ENCODE measurements at places on chromosomes 5 and 9.

- no peak for DNase-seq
Measured at GRCh38 chr5:113660706-113661250, 147.3 kb downstream of the YTHDC2 start.

DNA sequence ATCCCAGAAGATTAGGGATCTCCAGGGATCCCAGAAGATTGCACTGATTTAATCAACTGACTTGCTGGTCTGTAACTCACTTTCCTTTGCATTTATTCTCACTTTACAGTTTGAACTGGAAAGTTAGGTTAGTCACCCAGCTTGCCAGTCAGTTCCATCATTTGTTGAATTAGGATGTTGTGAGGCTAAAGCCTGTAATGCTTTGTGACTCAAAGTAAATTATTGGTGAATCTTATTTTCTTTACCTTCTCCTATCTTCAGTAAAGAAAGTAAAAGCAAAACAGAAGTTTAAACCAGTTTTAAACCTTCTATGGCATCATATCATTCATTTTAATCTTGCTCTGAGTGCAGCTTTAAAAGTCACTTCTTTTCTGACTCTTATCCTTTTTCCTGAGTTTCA lies 85.8 kb downstream of the SLC44A1 start:
- DNase-seq: no peak

GRCh38 chr9:28820741-28821140 lies 1247.5 kb upstream of the C9orf72 start:
- no peak for DNase-seq

- DNase-seq: no peak
Measured at GRCh38 chr5:89071101-89071940, 188.3 kb upstream of the MEF2C start.

GRCh38 chr5:53549792-53550191 lies 10.6 kb upstream of the NDUFS4 start:
- no peak for DNase-seq

GRCh38 chr5:33046091-33046490 lies 335.0 kb downstream of the NPR3 start:
- no peak for DNase-seq

- DNase-seq: no peak
Measured at GRCh38 chr5:55657443-55657842, 54.7 kb downstream of the SLC38A9 start.

GRCh38 chr5:139797335-139797734 lies 1.7 kb downstream of the PSD2 start:
- DNase-seq: no peak

GRCh38 chr9:114694719-114695269 lies 12.8 kb upstream of the TEX48 start:
- DNase-seq: no peak

GRCh38 chr5:36655161-36655560 lies 48.8 kb downstream of the SLC1A3 start:
- peak; percentile 37 for DNase-seq

GRCh38 chr5:128711216-128711615 lies 173.2 kb upstream of the FBN2 start:
- DNase-seq: no peak

- DNase-seq: peak; percentile 9
Measured at GRCh38 chr5:6362846-6363245, 15.5 kb downstream of the MED10 start.

GRCh38 chr9:133853331-133853730 lies 115.2 kb upstream of the SARDH start:
- DNase-seq: no peak

GRCh38 chr5:78696637-78697036 lies 48.1 kb upstream of the LHFPL2 start:
- DNase-seq: no peak

DNA sequence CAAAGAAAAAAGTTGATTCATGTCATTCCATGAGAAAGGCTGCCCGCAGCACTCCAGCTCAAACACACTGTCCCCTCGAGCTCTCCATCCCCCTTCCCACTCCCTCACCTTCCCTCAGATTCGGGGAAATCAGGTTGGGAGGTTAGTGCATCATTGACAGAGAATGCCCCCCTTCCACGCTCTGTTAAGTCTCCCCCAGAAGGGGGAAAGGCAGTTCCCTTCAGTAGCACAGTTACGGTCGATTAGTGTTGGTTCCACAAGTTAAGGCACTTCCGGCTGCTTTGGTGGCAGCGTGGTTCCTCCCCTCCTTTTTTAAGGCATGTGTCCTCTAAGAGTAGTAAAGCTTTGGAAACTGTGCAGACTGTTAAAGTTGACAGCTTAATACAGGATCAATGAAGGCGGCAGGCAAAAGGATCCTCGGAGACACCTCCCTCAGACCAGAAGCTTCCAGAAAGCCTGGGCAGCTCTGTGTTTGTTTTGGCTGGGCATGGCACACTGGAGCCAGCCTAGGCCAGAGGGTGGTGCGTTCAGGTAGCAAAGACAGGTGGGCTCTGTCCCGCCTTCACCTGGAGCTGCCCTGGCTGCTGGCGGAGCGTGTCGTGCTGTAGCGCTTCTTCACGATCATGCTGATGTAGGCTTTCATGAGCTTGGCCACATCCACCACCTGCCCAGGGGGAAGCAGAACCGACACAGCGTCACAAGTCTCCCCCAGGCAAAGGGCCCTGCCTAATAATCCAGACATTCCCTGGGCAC lies 49.5 kb upstream of the RETREG1 start:
- no peak for DNase-seq

DNA sequence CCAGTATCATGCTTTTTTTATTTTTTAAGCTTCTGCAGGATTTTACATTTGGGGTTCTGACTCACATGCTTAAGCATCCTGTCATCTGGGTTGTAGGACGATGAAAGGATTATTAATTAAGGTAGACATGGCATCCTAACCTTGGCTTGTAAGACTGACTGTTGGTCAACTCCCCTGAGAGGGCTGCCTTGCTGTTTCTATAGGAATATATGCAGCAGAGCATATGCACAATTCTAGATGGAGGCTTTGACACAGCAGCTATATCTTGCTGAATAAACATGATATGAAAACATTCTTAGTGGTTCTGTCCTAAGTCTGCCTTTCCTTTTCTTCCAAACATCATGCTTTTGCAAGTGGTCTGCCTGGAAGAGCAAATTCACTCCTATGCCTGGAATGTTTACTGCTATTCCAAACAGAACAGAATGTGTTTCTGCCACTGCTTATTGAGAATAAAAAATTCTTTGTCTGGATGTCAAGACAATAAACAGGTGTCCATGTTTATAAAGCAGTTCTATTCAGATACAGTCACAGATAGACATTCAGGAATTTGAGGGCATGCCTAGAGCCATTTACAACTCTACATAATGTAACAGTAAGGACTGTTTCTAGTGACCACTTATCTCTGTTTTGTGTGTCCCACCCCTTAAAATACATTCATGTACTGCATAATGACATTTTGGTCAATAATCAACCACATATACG lies 166.2 kb upstream of the PPP2R2B start:
- no peak for DNase-seq

- DNase-seq: no peak
Measured at GRCh38 chr5:143594902-143595818, 191.7 kb upstream of the NR3C1 start.

DNA sequence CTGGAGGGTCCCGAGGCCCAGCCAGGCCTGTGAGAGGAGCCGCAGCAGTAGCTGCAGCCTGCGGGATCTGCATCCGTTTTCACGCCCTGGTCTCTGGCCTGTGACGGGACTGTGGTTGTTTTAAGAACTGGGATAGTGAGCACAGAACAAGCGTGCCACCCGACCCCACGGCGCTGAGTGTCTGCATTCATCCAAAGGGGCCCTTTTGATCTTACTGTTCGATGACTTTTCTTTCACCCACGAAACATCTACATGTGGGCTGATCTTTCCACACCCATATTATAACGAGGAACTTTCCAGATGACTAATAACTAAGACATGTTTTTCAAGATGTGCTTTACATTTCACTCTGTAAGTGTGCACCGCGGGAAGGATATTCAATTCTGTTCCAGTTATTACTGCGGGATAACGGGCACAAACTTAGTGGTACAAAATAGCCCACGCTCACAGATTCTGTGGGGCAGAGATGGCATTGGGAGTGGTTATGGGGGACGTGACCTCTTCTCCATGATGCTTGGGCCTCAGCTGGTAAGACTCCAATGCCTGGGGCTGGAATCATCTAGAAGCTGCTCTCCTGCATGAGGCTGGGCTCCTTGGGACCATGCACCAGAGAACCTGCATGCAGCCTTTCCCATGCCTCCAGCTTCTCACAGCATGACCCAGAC lies 165.0 kb downstream of the SYK start:
- no peak for DNase-seq

DNA sequence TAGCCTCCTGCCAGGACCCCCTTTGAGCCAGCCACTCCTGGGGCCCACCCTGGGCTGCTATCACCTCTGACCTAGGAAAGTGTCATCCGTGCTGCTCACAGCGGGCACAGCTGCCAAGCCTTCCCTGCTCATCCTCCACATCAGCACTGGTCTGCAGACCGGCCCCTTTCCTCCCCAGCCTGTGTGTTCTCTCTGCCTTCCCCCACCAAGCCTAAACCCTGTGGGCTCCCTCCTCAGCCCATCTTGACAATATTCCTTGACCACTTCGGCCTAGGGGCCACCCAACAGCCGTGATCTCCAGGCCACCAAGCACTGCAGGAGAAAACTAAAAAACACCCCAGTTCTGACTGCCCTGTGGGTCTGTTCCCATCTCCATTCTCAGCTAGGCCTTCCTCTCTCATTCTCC lies 135.1 kb downstream of the DAB2IP start:
- no peak for DNase-seq

DNA sequence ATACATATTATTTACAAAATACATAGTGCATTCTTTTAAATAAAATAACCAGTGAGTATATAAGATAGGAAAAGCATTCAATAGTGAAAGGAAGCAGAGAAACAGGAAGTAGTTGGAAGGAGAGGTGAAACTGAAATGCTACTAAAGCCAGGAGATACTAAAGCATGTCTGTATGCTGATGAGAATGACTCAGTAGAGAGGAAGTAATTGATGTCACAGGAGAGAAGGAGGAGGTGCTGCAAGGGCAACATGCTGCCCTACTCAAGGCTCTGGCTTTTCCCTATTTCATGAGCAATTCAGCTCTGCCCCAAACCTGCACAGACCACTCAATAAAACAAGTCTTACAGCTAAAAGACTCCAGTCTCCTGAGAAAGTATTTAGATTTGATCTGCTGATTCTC lies 108.5 kb upstream of the TXNDC8 start:
- DNase-seq: no peak

DNA sequence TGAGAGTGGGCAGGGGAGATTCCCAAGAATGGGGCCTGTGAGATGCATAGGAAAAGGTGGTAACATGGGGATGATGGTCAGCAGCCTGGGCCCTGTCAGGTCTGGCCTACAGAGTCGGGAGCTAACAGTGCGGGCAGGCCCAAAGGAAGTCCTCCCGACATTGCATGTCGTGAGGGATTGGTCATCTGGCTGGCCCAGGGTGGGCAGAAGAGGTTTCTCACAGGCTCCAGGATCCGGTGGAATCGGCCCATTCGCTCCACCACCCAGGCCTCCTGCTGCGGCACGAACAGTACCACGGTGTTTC lies 514 bp downstream of the STOML2 start:
- DNase-seq: no peak

- DNase-seq: peak; percentile 71
Measured at GRCh38 chr5:126234563-126235195, 188.5 kb upstream of the GRAMD2B start.

DNA sequence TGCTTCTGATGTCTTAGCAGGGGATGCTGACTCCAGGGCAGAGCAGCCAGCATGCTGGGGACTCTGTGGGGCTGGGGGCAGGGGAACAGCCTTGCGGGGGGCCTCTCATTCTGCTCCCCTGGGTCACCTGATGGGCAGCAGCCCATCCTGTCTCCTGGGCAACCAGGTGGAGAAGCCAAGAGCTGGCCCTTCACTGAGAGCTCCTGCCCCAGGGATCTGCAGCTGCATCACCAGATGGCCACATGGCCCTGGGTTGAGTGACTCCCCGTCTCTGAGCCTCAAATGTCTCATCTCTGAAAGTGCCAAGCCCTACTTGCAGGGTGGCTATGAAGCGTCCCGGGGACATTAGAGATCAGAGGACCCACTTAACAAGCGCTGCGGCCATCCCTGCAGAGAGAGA lies 49.1 kb downstream of the LRSAM1 start:
- DNase-seq: no peak

DNA sequence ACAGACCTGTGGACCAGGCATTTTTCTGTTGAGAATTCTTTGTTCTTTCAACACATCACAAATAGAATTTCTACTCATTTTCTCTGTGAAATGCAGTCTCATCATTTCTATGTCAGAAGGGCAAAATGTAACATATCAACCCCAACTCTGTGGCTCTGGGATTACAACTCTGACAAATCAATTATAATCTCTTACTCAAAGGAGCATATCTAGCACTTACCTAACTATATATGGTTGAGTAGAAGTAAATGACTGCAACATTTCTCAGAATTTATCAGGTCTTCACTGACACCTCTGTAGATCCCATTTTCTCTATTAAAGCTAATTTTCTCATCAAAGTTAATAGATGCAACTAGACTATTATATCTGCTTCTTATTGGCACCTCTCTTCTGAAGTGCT lies 64.8 kb downstream of the GABRG2 start:
- no peak for DNase-seq

DNA sequence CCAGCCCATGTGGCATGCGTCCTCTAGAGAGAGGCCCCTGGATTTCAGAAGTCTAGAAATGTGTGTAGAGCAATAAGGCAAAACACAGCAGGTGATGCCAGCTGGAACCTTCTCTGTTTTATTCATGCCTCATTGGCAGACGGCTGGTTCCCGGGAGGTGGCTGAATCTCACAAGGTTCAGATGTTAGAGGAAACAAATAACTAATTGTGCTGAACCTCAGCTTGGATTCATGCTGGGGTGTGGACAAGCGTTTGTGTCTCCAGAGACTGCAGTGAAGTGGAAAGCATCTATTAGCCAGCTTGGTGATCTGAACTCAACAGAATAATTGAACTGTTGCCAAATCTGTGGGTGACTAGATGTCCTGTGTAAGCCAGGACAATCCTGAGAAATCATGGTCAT lies 131.1 kb upstream of the NR4A3 start:
- DNase-seq: peak; percentile 44

GRCh38 chr9:132008184-132008803 lies 71.4 kb downstream of the MED27 start:
- DNase-seq: no peak
